ENCODE measurements at places on chromosomes 11 and 22. TPM values are rescaled to one million over a fixed set of nuclear protein-coding genes. Genes with fewer than 3 reads are reported as not detected.

DNA sequence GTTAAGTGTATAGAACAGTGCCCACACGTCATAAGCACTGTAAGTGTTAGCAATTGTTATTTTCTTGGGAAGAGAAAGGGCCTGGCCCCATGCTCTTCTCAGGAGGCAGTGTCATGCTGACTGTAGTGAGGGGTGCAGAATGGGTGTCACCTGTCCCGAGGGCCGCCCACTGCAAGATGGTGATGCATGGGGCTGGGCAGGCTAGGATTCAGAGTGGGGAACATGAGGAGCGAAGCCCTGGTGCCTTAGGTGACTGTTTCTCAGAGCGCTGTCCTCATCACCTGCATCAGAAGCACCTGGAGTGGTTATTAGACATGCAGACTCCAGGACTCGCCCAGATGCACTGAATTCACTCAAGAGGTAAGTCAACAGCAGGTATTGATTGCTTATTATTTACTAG, 101.0 kb upstream of the PARVA start:
- DNase-seq, result no peak

BTG4 gene
- total RNA-seq, result not detected

CD3G gene
- total RNA-seq, result not detected

DNA sequence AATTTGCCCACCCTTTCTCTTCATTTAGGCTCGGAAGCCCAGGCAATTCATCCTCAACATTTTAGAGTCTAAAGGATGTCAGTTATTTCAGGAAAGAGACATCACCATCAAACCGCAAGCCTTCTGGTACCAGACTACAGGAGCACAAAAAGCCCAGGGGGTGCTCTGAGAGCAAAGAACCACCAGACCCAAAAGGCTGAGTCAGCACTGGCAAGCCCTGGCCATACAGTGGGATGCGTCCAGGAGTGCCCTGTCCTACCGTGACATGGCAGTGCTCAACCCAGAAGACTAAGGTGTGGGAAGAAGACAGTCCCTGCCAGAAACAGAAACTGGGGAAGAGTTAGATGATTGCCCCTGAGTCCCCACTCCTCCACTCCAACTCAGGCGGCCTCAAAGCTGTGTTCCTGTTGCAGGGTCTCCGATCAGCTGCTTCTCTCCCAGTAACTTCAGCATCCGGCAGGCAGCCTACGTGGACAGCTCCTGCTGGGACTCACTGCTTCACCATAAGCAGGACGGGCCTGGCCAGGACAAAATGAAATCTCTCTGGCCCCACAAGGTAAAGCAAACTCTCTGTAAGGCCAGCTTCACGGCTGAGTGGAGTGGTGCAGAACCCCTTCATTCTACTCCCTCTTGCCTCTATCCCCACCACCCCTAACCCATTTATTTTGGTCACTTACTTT, 1.5 kb downstream of the PANX3 start:
- no peak for DNase-seq

GRCh38 chr22:38203090-38203810, 1.5 kb downstream of the MAFF start:
- DNase-seq, result no peak

DNA sequence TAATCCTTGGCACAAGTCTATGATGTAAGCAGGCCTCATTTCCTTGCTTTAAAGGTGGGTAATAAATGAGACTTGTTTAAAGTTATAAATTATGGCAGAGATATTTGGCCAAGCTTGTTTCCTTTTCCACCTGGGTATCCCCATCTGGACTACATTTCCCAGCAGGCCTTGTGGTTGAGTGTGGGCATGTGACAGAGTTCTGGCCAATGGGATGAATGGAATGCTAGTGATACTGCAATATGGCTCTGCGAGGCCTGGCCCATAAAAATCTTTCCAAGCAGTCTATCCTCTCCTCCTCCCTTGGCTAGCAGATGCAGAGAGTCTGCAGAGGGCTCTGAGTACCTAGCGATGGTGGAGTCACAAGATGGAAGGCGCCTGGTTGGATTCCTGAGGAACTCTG, 102.5 kb downstream of the TIMP3 start:
- DNase-seq, result peak; percentile 41

DNA sequence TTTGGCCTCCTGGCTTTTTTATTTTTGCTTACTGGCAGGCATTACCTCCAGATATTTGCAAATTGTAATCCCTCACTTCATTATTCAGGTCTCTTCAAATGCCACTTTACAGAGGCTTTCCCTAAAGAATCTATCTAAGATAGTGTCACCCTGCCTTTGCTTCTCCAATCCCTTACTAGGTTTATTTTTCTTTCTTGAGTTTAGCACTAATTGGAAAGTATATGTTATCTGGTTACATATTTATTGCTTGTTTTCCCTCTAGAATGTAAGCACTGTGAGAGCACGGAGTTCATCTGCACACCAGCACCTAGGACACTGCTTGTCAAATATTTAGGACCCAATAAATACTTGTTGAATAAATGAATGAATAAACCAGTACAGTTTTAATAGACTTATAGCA, 3.5 kb downstream of the KIF18A start:
- no peak for DNase-seq

CHRM4 gene
- not detected for total RNA-seq

- peak; percentile 4 for DNase-seq
Measured at GRCh38 chr11:20854215-20854955, 185.0 kb downstream of the NELL1 start.

NUP98 gene
- 82.4 TPM for total RNA-seq

DKK3 gene
- total RNA-seq, result 2.3 TPM
